ENCODE measurements at places on chromosomes 7 and 10.

DNA sequence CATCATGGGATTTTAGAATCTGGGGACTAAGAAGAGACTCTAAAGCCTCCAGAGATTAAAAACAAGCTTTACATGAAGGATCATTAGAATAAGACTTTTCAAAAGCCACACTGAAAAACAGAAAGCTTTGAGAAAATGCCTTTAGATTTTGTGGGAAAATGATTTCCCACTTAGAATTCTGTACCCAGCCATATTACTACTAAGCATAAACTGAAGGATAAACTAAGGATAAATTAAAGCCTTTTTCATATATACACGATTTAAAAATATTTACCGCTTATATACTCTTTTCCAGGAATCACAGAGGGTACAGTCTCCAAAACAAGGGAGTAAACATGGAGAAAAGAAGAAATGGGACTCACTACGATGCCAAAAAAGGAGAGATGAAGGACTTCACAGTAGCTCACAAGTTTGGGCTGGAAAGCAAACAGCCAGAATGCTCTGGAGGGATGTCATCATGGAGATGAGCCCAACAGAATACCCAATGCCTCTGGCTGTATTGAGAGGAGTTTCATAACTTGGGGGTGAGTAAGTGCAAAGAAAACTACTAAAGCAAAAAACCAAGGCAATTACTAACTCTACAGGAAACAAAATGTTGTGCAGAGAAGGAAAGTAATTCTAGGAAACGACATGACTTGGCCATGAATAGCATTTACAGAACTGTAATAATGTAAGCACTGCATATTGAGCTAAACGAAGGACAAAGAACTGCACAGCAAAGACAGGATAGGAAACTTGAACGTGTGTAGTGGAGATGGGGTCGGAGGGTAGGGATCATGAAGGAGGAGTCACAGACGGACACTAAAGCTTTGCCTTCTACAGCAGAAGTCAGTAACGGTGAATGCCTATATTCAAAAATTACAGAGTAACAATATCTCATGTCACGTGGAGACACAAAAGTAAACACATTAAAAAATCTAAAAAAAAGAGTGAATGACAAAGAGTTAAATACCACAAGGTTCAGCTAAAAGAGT lies 61.4 kb upstream of the ASAH2 start:
- no peak for DNase-seq

- DNase-seq = no peak
Measured at GRCh38 chr10:3478153-3478552, 305.6 kb upstream of the PITRM1 start.

- DNase-seq = no peak
Measured at GRCh38 chr7:47452295-47452694, 129.6 kb downstream of the TNS3 start.

- no peak for DNase-seq
Measured at GRCh38 chr10:14553448-14553847, 221.2 kb downstream of the FAM107B start.

GRCh38 chr7:132739271-132739955 lies 163.1 kb upstream of the PLXNA4 start:
- DNase-seq = no peak

- DNase-seq = no peak
Measured at GRCh38 chr7:132488634-132489302, 87.5 kb downstream of the PLXNA4 start.

- DNase-seq = no peak
Measured at GRCh38 chr10:82308641-82309040, 433.6 kb downstream of the NRG3 start.

DNA sequence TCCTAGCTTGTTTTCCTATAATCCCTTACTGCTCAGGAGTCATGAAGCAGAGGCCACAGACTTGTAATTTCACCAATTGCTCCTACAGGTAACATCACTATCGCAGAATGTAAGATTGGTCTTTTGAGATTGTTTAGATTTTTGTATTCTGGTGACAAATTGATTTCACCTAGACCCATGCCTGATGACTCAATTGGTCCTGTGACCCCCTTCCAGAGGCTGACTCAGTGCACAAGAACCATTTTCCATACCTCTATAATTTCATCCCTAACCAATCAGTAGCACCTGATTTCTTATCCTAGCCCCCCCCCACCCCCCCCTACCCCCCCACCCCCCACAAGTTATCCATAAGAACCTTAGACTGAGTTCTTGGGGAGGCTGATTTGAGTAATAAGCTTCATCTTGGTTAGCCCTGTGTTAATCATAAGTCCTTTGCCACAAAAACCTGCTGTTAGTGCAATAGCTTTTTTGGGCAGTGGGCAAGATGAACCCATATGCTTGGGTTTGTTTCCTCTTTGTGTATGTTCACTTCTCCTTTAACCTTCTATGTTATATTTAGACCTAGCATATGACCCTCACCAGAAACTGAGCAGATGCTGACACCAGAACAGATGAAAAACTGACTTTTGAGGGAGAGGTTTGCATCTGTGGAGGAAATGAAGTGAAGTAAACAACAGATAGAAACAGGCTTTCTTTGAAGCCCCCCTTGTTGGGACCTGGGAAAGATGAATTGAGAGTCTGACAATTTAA lies 187.1 kb downstream of the KIF20B start:
- DNase-seq = no peak

DNA sequence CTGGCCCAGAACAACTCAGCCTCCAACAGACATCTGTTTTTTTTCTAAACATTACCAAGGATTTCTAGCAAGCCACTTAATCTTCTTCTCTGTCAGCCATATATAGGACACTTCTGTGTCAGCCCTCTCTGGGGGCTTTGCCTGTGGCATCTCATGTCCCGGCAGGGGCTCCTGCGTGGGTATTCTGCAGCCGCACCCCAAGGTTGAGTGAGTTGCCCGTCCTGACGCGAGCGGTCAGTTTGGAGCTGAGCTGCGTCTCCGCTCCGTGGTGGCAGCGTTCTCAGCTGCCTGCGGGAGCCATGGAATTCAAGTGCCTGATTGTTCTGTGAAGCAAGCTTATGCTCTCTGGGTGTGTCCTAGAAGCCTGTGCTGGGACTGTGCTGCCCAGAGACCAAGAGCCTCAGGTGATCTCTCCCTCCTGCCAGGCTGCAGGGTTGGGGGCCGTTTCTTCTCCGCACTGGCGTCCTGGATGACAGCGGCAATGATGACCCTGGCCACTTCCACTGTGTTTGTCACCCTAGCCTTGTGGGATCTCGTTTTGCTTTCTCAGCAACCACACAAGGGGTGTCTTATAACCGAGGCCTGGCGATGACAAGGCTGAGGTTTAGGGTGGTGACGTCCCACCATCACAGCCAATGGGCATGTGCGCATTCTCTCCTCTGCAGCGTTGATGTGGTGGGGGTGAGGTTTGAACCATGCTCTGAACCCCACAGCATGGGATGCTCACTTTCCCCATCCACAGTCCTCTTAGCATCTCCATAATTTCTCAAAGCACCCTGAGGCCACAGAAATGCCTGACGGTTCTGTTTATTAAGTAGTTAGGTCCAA lies 612.6 kb upstream of the FOXK1 start:
- DNase-seq = no peak

- no peak for DNase-seq
Measured at GRCh38 chr7:100824499-100825214, 2.7 kb downstream of the EPHB4 start.

- DNase-seq = no peak
Measured at GRCh38 chr10:132806110-132806509, 20.2 kb upstream of the NKX6-2 start.

DNA sequence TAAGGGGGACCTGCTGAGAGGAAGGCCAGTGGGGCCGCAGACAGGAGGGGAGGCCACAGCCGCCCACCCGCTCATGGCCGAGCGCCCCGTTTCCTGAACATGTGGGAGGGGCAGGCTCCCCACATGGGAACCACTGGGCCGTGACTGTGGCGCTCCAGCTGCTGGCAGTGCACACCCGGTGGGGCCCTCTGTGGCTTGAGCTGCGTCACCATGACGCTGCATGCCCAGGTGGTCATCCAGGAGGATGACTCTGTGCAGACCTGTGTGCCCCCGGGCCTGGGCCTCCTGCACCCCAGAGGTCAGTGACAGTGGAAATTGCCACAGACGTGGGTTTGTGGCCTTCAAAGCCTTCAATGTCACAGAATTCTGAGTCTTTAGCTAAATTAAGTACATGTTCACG lies 85.1 kb downstream of the MGMT start:
- DNase-seq = no peak

DNA sequence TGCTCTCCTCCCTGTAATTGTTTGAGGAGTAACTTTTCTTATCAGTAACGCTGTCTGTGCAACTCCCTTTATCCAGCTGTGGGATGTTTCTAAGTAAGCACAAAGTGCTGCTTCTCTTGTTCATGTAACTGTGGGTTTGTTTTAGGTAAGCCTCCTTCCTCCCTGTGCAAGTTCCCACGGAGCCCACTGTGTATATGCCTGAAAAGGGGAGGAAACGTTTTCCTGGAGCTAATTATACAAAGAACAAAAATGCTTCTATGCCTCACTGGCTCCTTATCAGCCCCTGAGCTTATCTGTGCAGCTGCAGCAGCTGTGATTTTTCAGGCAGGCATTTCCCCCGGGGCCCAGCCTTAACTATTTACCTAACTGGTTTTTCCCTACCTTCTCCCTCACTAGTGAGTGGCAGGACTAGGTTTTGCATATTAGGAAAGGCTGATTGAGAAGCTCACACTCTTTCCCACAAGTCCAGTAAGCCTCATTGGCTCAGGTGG lies 593.4 kb upstream of the GHITM start:
- DNase-seq = no peak

DNA sequence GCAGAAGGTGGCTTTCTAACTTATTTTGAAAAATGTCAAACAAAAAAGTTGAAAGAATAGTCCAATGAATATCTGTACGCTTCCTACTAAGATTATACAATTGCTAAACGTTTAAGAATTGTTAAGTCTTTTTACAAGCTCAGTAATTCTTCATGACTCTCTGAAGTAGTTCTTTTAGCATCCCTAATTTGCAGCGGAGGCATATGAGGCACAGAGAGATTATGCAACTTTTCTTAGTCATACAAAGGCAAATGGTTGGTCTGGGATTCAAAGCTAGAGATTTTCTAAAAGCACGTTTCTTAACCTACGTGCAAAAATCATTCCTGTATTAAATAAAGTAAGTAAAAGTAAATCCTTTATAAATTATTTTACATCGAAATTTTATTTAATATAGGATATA lies 254.2 kb downstream of the MAGI2 start:
- DNase-seq = no peak

- DNase-seq = no peak
Measured at GRCh38 chr7:153034791-153035190, 275.2 kb downstream of the ACTR3B start.

DNA sequence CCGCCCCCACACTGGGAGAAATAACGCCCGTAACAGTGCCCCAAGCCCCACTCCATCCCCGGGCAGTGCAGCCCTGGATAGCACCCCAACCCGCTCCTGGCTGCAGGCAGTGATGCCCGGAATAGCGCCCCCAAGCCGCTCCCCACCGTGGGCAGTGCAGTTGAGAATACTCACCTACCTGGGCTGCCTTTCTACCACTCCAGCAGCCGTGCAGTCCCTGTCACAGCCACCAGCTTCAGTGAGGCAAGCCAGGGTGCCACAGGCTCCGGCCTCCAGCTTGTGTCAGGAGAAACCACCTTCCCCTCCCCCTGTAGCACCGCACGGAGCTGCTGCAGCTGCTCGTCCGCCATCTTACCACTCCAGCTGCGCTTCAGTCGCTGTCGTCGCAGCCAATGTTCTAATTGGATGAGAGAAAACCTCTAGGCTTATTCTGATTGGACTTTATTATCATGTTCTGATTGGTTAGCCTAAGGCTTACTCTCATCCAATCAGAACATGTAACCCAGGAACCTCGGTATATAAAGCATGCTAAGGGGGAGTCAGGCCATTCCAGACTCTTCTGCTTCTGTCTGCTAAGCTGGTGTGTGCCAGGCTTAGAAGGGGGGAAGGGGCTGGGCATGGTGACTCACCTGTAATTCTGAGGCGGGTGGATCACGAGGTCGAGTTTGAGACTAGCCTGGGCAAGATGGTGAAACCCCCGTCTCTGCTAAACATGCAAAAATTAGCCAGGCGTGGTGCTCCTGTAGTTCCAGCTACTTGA lies 53.2 kb upstream of the ZNF33B start:
- no peak for DNase-seq

DNA sequence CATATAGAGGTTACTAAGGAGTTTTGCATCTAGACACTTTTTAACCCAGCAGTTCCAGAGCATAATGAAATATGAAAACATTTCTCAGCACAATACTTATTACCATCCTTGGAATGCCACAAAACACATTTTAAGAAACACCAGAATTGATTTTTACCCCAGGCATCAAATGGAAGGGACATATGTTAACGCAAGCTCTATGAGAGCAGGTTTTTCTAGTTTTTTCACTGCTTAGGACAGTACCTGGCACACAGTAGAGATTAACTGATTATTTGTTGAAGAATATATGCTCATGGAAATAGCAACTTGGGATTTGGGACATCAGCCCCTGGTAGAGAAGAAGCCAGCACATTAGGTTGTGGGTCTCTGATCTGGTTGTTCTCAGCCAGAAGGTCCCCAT lies 67.0 kb upstream of the ARID5B start:
- DNase-seq = no peak

Measured in stimulated activated CD4-positive, alpha-beta T cell treated with anti-CD3 and anti-CD28 coated beads, Interleukin-2, amount 100 ng/mL, for 24 hours (primary cell).